Mesothelial cell of epicardium (in vitro differentiated cells): ENCODE measurements at places on chromosomes 7 and 10.

DNA sequence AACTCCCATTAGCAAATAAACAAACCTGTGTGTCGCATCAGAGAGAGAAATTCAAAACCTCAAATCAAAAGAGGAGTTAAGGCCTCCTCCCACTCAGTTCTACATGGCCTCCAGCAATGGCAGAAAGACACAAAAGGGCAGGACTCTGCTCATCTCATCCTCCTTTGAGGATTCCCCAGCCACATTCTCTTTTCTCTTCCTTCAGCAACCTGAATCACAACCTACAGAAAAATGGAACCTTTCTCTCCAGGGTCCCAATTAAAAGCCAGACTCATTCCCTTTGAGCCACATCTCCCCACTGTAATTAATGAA is 7.9 kb downstream of the OSBPL3 start:
- no peaks in the 10 kb centered on the region for H3K36me3 ChIP-seq
- no peak overlapping the region for H3K4me3 ChIP-seq
- H3K27me3 ChIP-seq, result peaks cover 2% of the 10 kb centered on the region
- no peak overlapping the region for H3K27ac ChIP-seq
- H3K4me1 ChIP-seq, result peaks cover 43% of the 10 kb centered on the region

- DNase-seq, result no peak
- H3K4me1 ChIP-seq, result no peaks in the 10 kb centered on the region
- peaks cover 20% of the 10 kb centered on the region for H3K36me3 ChIP-seq
- no peaks in the 10 kb centered on the region for H3K27me3 ChIP-seq
- no peak overlapping the region for H3K27ac ChIP-seq
- no peak overlapping the region for H3K4me3 ChIP-seq
Measured at GRCh38 chr10:15113766-15114165, 16.6 kb downstream of the RPP38 start.

DNA sequence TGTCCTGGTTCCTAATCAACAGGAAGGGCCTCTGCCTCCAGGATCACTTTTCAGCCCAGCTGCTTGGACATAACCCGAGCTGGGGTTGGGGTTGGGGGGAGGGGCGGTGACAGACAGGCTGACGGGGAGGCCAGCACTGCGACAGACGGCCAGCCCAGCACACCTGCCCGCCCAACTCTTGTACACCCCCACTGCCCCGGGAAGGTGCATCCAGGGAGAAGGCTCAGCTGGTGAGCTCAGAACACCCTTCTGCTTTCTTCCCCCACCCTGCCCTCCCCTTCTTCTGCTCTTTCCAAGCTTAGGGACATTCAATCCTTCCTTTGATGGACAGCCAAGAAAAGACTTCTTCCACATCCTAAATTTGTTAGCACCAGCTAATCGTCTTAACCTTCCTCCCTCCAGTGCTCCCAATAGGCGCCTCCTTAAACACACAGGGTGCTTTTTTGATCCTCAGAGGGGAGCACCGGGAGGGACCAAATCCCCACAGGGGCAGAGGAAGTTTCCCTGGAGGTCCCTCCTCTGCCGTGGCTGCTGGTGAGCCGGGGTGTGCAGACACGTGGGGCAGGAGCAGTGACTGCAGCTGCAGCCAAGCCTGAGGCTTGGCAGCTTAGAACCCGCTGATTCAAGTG is 44.7 kb downstream of the COL13A1 start:
- no peak overlapping the region for H3K4me3 ChIP-seq
- no peak for DNase-seq
- peaks cover 33% of the 10 kb centered on the region for H3K4me1 ChIP-seq

GRCh38 chr7:37728747-37729146 is 45.2 kb downstream of the GPR141 start:
- peaks cover 4% of the 10 kb centered on the region for H3K27me3 ChIP-seq
- no peak for DNase-seq
- no peak overlapping the region for H3K27ac ChIP-seq
- no peak overlapping the region for H3K4me3 ChIP-seq
- H3K36me3 ChIP-seq, result no peaks in the 10 kb centered on the region
- peaks cover 20% of the 10 kb centered on the region for H3K4me1 ChIP-seq

DNA sequence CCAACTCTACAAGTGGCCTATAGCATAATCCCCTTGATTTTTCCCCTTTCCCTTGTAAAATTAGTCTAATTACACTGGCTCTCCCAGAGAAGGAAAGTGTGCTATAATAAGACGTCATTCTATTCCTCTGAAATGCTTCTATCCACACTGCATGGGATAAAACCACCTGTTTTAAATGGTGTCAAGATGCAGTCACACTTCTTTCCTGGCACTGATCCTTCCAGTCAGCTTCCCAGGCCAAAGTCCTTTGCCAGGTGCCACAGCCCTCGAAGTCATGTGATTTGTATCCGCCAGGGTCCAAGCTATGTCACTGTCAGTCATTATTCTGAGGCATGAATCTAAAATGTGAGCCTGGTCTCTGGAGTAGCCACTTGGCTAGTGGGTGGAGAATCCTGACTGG is 169.0 kb upstream of the KIAA1217 start:
- H3K4me3 ChIP-seq, result no peak overlapping the region
- peaks cover 7% of the 10 kb centered on the region for H3K36me3 ChIP-seq
- no peak for DNase-seq
- H3K4me1 ChIP-seq, result peaks cover 48% of the 10 kb centered on the region

DNA sequence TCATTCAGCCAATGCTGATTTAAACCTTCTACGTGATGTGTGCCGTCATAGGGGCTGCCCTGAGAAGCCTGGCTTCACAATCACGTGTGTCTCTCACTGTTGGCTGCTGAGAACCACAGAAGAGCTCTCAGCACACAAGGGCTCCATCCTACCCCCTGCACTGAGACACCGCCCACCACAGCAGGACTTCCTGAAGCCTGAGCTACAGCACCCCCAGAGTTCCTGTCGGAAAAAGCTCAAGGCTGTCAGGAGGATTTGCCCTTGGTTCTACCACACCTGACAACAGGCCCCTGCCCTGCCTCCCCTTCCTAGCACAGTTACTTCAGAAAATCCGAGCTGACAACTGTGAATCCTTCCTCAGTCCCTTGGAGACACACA is 191.9 kb downstream of the MAD1L1 start:
- no peak overlapping the region for H3K27ac ChIP-seq
- H3K4me3 ChIP-seq, result no peak overlapping the region
- H3K4me1 ChIP-seq, result peaks cover 10% of the 10 kb centered on the region
- no peaks in the 10 kb centered on the region for H3K27me3 ChIP-seq
